ENCODE measurements at places on chromosomes 12 and 14. TPM values are rescaled to one million over a fixed set of nuclear protein-coding genes. Genes with fewer than 3 reads are reported as not detected.
A peak's percentile ranks its signal among the peaks of the same experiment; 100 is the strongest.

DNA sequence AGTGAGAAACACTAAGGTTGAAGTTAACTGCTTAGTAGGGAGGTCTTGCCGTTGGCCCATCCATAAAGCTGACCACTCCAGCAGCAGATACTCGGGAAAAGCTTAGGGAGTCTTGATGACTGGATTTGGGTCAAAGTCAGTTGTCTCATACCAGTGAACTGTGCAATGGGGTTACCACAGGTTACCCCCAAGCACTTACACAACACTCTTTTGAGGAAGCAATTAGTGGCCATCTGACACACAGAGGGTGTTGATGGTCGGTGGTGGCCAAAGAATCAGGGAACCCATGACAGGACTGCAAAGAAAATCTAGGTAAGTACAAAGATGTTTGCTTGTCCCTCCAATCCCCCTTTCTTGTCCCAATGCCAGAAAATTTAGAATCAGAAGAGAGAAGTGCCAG lies 410.2 kb downstream of the APAF1 start:
- H3K36me3 ChIP-seq = no peaks in the 10 kb centered on the region
- H3K27ac ChIP-seq = no peak overlapping the region
- DNase-seq = no peak
- no peaks in the 10 kb centered on the region for H3K27me3 ChIP-seq

KRT71 gene
- total RNA-seq = not detected

GPRC5D gene
- total RNA-seq = not detected

RFLNA gene
- not detected for total RNA-seq

P2RX7 gene
- total RNA-seq = 4.8 TPM

EPS8 gene
- 126 TPM for total RNA-seq

- H3K27me3 ChIP-seq = peaks cover 56% of the 10 kb centered on the region
- peaks cover 8% of the 10 kb centered on the region for H3K4me1 ChIP-seq
- DNase-seq = no peak
- H3K4me3 ChIP-seq = peak within 1 kb of the TSS; percentile 26
Observed at GRCh38 chr12:107774349-107775029, at the start of gene ASCL4. Gene ASCL4, plus strand, starts transcription at chr12:107774704. Its CDS starts 515 bp downstream, at chr12:107775219.

MRPL52 gene
- total RNA-seq = 59.1 TPM

GRCh38 chr12:67826946-67827720 lies 162.1 kb upstream of the IFNG-AS1 start:
- peak overlapping the region; percentile 88 for H3K27ac ChIP-seq
- no peaks in the 10 kb centered on the region for H3K4me1 ChIP-seq
- no peaks in the 10 kb centered on the region for H3K27me3 ChIP-seq
- H3K36me3 ChIP-seq = no peaks in the 10 kb centered on the region
- H3K4me3 ChIP-seq = peak overlapping the region; percentile 40

GRCh38 chr12:76457010-76457409 lies 102.6 kb downstream of the OSBPL8 start:
- no peak overlapping the region for H3K27ac ChIP-seq
- H3K4me3 ChIP-seq = no peak overlapping the region
- peaks cover 5% of the 10 kb centered on the region for H3K4me1 ChIP-seq
- no peak for DNase-seq

GRCh38 chr14:25826105-25826504 lies 771.7 kb downstream of the NOVA1 start:
- H3K36me3 ChIP-seq = no peaks in the 10 kb centered on the region
- no peak overlapping the region for H3K4me3 ChIP-seq
- no peaks in the 10 kb centered on the region for H3K27me3 ChIP-seq
- no peak overlapping the region for H3K27ac ChIP-seq

DNA sequence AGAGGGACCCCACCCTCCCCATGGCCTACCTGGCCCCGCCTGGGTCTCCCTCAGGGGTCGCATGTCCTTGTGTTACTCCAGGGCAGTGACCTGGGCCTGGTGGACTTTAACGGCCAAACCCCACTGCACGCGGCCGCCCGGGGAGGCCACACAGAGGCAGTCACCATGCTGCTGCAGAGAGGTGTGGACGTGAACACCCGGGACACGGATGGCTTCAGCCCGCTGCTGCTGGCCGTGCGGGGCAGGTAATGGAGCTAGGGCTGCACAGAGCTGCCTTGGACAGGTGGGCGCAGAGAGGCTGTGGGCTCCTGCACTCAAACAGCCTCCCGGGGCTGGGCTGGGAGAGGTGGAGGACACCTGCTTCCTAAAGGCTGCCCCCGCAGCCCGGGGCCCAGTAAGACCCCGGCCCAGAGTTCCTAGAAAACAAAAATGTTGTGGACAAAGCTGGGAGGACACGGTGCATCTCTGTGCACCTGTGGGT lies 21.6 kb downstream of the ASPG start:
- H3K4me1 ChIP-seq = no peaks in the 10 kb centered on the region
- no peak for DNase-seq
- H3K27me3 ChIP-seq = no peaks in the 10 kb centered on the region
- H3K4me3 ChIP-seq = no peak overlapping the region
- no peaks in the 10 kb centered on the region for H3K36me3 ChIP-seq
- H3K27ac ChIP-seq = no peak overlapping the region

SSTR1 gene
- 0.16 TPM for total RNA-seq

DNA sequence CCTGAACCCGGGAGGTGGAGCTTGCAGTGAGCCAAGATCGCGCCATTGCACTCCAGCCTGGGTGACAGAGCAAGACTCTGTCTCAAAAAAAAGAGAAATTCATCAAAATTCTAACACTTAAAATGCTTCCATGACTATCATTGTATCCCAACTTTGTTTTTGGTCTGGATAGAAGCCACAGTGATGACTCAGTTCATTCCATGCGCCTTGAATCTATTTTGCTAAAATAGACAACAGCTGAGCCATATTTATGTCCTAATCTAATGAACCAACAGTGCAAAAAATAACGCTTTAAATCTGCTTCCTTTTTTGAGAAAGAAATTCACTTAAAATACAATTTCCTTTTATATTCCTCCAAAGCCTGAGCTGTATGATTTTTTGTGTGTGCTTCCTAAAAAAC lies 23.2 kb upstream of the BICD1 start:
- DNase-seq = no peak
- no peaks in the 10 kb centered on the region for H3K36me3 ChIP-seq
- no peak overlapping the region for H3K27ac ChIP-seq
- H3K4me3 ChIP-seq = no peak overlapping the region

GRCh38 chr14:35079742-35080141 lies 33.7 kb downstream of the FAM177A1 start:
- no peaks in the 10 kb centered on the region for H3K27me3 ChIP-seq
- no peak overlapping the region for H3K27ac ChIP-seq
- peaks cover 31% of the 10 kb centered on the region for H3K36me3 ChIP-seq
- no peaks in the 10 kb centered on the region for H3K4me1 ChIP-seq
- no peak overlapping the region for H3K4me3 ChIP-seq

HELB gene
- 8.6 TPM for total RNA-seq

GRCh38 chr14:91985521-91986255 lies 38.2 kb upstream of the FBLN5 start:
- H3K4me3 ChIP-seq = no peak overlapping the region
- H3K27me3 ChIP-seq = no peaks in the 10 kb centered on the region
- no peak for DNase-seq
- H3K36me3 ChIP-seq = peaks cover 30% of the 10 kb centered on the region

GRCh38 chr14:100317389-100317788 lies 5.8 kb upstream of the SLC25A47 start:
- H3K4me1 ChIP-seq = peaks cover 11% of the 10 kb centered on the region
- H3K27ac ChIP-seq = peak overlapping the region; percentile 67
- DNase-seq = no peak
- peaks cover 15% of the 10 kb centered on the region for H3K27me3 ChIP-seq
- H3K36me3 ChIP-seq = no peaks in the 10 kb centered on the region

GDF3 gene
- total RNA-seq = not detected

- no peaks in the 10 kb centered on the region for H3K36me3 ChIP-seq
- H3K27ac ChIP-seq = no peak overlapping the region
- no peaks in the 10 kb centered on the region for H3K27me3 ChIP-seq
Observed at GRCh38 chr14:38074081-38074480, 133.6 kb upstream of the SSTR1 start.

DNA sequence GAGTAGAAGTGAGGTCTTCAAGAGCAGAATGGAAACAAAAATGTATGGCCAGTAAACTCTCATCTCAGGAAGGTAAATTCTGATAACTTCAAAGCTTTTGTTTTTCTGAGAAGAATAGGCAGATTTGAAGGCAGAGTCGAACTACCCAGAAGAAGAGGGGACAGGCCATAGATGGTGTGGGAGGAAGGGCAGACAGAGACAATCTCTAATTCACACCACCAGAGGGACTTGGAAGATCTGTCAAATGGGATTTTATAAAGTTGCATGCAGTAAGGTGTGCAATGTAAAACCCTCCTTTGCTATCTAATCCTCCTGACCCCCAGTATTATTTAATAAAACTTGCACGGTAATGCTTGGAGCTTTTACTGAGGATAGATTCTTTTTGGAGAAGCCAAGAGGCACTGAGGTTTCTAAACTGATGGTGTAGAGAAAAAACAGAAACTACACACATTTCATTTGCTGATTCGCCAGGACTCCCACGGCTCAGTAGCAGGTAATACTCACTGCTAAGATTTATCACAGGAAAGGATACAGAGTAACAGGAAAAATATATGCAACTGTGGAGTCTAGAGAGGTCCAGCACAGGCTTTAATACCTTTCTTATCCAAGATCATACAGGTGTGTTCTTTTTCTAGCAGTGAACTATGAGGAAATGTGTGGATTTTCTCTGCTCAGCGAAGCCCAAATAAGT lies 18.3 kb downstream of the SLC38A2 start:
- H3K4me3 ChIP-seq = no peak overlapping the region
- no peak overlapping the region for H3K27ac ChIP-seq
- no peak for DNase-seq
- no peaks in the 10 kb centered on the region for H3K27me3 ChIP-seq
- H3K4me1 ChIP-seq = peaks cover 7% of the 10 kb centered on the region

ACSM4 gene
- not detected for total RNA-seq

GRCh38 chr12:118986050-118986449 lies 4.7 kb downstream of the SRRM4 start:
- no peak overlapping the region for H3K4me3 ChIP-seq
- DNase-seq = no peak
- peaks cover 18% of the 10 kb centered on the region for H3K27me3 ChIP-seq
- H3K27ac ChIP-seq = no peak overlapping the region
- peaks cover 8% of the 10 kb centered on the region for H3K4me1 ChIP-seq
- no peaks in the 10 kb centered on the region for H3K36me3 ChIP-seq

- DNase-seq = no peak
- H3K4me1 ChIP-seq = no peaks in the 10 kb centered on the region
- no peaks in the 10 kb centered on the region for H3K27me3 ChIP-seq
- H3K4me3 ChIP-seq = no peak overlapping the region
Observed at GRCh38 chr12:120125792-120126634, 9.5 kb upstream of the RAB35 start.

GRCh38 chr12:45353944-45354343 lies 138.0 kb downstream of the ANO6 start:
- peaks cover 35% of the 10 kb centered on the region for H3K4me1 ChIP-seq
- no peak for DNase-seq
- no peak overlapping the region for H3K27ac ChIP-seq
- H3K4me3 ChIP-seq = no peak overlapping the region
- peaks cover 21% of the 10 kb centered on the region for H3K36me3 ChIP-seq

MYBPC1 gene
- 0.54 TPM for total RNA-seq

OR6C3 gene
- not detected for total RNA-seq

PCED1B gene
- total RNA-seq = 3.0 TPM

DNA sequence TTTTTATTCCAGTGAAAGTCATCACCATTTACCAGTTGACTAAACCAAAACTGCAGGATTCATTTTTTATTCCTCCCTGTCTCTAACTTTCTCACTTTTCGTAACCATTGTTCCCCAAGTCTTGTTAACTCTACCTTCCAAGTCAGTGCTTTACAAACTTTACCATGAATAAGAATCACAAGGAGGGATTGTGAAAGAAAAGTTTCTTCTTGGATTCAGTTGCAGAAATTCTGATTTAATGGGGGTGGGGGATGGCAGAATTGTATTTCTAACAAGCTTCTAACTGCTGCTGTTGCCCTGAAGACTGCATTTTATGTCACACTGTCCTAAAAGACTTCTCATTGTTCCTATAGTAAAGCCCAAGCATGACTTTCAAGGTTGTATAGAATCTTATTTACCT lies 5.0 kb upstream of the RAB21 start:
- H3K4me1 ChIP-seq = no peaks in the 10 kb centered on the region
- DNase-seq = no peak
- no peak overlapping the region for H3K4me3 ChIP-seq
- no peak overlapping the region for H3K27ac ChIP-seq
- H3K36me3 ChIP-seq = no peaks in the 10 kb centered on the region

GRCh38 chr12:86914721-86915120 lies 658.5 kb upstream of the MGAT4C start:
- H3K36me3 ChIP-seq = no peaks in the 10 kb centered on the region
- H3K27me3 ChIP-seq = no peaks in the 10 kb centered on the region
- H3K4me3 ChIP-seq = no peak overlapping the region

SLC15A5 gene
- not detected for total RNA-seq

DNA sequence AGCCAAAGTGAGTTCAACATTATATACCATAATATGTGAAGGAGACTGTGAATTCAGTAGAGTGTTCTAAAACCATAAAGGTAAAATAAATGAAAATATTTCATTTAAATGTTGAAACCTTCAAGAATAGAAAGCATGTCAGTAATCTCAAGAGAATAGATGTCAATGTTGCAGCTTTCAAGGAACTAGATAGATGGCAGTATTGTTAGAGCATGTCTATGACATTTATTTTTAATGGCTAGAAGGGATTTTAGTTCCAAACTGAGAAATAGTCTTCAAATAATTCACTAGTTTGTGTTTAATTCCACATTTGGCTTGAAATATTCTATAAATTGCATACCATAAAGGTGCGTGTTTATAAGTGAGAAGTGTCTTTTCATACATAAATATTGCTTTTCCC lies 326.5 kb downstream of the FLRT2 start:
- H3K27ac ChIP-seq = no peak overlapping the region
- H3K36me3 ChIP-seq = no peaks in the 10 kb centered on the region
- no peaks in the 10 kb centered on the region for H3K27me3 ChIP-seq
- DNase-seq = no peak
- H3K4me1 ChIP-seq = no peaks in the 10 kb centered on the region

DNA sequence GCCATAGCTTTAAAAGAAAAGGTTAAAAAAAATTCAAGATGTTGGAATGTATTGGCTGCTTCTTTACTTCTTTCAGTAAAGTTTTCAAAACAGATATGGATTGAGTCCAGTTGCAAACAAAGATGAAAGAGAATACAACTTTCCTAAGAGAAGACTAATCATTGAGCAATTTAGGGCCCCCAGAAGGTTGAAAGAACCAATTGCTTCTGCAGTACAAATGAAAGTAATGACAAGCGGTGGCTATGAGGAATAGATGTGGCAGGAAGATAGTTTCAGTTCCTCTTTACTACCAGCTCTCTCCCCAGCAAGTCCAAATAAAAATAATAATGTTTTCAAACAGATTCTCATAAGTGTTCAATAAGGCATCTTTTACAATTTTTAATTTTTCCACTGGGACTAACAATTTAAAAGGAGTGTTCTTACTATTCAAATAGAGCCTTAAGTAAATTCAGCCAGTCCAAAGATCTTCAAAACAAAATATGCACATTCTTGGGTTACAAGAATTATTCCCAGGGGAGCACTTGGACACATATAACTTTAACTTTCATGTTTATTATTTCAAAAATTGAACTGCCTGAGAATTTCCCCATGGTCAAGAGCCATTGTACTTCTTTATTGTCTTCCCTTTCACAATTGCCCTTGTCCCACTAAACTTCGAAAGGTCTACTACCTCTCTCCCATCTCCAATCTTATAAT lies 62.3 kb upstream of the PPP1R12A start:
- no peaks in the 10 kb centered on the region for H3K36me3 ChIP-seq
- H3K27me3 ChIP-seq = no peaks in the 10 kb centered on the region
- DNase-seq = no peak
- H3K27ac ChIP-seq = peak overlapping the region; percentile 75
- H3K4me3 ChIP-seq = no peak overlapping the region

- peaks cover 97% of the 10 kb centered on the region for H3K27me3 ChIP-seq
- no peak for DNase-seq
- no peak overlapping the region for H3K27ac ChIP-seq
- H3K4me1 ChIP-seq = no peaks in the 10 kb centered on the region
Observed at GRCh38 chr12:113477171-113477841, 5.6 kb upstream of the LHX5 start.

VRTN gene
- total RNA-seq = not detected

All from sigmoid colon (tissue), 7 donors.